ENCODE measurements at places on chromosomes 6 and 20.

- DNase-seq, result no peak
Observed at GRCh38 chr6:63573899-63574553, 1.7 kb downstream of the LOC128125822 start.

DNA sequence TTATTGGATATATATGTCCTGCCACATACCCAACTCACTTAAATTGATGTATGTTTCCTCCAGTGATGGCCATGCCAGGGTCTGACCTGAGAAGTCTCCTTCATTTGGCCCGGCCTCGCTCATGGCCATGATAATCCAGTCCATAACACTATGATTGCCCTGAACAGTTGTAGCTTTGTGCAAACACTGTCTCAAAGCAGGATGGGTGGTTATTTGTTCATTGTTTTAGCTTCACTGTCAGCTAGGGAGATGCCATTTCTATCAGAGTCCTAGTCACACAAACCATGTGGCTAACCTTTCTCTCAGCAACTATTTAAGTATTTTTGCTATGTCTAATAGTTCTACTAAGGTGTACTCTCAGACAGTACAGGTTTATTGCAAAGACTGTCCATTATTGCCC lies 47.6 kb upstream of the ZNF337 start:
- DNase-seq, result no peak

- DNase-seq, result no peak
Observed at GRCh38 chr6:20309186-20309585, 92.5 kb upstream of the E2F3 start.

DNA sequence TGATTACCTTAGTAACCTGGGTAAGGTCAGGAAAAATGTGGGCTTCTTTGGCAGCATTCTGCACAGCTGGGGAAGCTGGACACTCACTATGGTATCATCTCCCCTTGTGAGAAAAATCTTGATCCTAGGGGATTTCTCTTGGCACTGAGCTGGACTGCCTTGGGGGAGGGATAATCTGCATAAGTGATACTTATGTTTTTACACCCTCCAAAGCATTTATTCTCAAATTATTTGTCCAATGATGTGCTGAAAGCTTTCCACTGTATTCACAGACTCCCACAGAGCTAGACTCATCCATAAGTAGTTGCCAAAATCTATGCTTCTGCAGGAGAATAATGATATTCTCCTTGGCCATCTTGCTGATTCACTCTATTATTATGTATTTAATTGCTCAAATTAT lies 121.5 kb upstream of the CNR1 start:
- DNase-seq, result no peak

All from substantia nigra (tissue), 51 donors.